Sigmoid colon (tissue), 7 donors: ENCODE measurements at places on chromosomes 11 and 22.
A peak's percentile ranks its signal among the peaks of the same experiment; 100 is the strongest.

GRCh38 chr22:29692327-29692640 lies 27.5 kb upstream of the CABP7 start:
- no peak for DNase-seq

GRCh38 chr11:113338730-113339129 lies 24.3 kb downstream of the TTC12 start:
- no peak for DNase-seq

DNA sequence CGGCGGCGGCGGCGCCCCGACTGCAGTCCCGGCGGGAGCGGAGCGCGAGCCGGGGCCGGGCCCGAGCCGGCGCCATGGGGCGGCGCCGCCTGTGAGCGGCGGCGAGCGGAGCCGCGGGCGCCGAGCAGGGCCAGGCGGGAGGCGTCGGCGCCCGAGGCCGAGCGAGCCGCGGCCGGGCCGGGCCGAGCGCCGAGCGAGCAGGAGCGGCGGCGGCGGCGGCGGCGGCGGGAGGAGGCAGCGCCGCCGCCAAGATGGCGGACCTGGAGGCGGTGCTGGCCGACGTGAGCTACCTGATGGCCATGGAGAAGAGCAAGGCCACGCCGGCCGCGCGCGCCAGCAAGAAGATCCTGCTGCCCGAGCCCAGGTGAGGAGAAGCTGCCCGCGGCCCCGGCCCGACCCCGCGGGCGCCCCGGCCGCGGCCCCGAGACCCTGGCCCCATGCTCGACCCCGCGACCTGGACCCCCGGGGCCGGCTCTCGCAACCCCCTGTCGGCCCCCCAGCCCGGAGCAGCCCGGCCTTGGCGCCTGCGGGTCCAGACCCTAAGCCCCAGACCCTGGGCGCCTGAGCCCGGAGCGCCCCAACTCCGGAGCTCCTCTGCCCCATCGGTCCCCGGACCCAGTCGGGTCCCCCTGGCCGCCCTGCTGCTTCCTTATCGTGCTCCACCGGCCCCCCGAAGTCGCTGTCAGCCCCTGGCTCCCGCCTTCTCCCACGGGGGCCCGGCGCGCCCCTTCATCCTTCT lies at the start of gene GRK2:
GRK2 (plus strand) TSS at position 25 of the 739 bp plus-strand sequence; CDS start at position 252, 227 bp downstream.
- DNase-seq, result peak; percentile 76

DNA sequence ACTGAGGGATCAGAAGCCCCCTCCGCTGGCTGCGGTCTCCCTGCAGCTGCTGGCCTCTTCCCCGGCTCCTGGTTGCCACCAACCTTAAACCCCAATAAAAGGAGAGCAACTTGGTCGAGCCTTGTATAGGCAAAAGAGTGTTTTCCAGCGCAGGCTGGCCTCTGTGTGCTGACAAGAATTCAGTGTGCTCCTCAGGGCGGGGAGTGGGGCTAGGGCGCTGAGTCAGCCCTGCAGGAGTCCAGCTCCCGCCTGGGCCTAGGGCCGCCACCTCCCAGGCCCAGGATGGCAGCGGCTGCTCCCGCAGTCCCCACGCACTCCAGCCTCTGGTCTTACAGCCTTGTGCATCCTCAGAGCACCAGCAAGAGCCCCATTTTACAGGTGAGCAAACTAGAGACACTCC lies at the start of gene SHISAL1:
SHISAL1 (minus strand) TSS at position 186 of the 400 bp plus-strand sequence. CDS start 12,006 bp downstream, outside the sequence.
- no peak for DNase-seq

DNA sequence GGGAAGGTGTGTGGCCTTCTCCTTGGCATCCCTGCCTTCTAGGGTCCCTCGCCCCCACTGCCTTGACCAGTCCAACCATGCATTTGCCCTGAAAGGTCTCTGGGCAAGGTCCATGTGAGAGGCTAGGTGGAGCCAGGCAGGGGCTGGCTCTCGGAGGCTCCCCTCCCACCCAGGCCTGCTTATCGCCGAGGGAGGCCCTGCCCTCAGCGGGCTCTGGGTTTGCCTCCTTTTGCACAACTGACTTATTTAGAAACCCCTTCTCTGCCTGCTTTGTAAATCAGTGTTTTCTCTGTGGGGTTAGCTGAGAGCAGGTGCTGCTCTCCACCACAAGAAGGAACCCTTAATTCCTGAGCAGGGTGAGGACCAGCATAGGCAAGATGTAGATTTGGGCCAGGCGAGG lies 47.7 kb downstream of the CD82 start:
- DNase-seq, result no peak
